ENCODE measurements at places on chromosomes 6 and 20.

GRCh38 chr6:67896476-67896875 lies 738.6 kb upstream of the ADGRB3 start:
- DNase-seq: no peak

DNA sequence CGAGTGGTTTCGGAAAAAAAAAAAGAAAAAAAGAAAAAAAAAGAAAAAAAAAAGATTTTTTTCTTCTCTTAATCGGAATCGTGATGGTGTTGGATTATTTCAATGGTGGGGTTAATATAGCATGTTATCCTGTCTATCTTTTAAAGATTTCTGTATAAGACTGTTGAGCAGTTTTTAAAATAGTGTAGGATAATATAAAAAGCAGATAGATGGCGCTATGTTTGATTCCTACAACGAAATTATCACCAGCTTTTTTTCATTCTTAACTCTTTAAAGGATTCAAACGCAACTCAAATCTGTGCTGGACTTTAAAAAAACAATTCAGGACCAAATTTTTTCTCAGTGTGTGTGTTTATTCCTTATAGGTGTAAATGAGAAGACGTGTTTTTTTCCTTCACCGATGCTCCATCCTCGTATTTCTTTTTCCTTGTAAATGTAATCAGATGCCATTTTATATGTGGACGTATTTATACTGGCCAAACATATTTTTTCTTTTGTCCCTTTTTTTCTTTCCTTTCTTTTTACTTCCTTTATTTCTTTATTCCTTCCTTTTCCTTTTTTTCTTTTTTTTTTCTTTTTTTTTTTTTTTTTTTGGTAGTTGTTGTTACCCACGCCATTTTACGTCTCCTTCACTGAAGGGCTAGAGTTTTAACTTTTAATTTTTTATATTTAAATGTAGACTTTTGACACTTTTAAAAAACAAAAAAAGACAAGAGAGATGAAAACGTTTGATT lies 3.6 kb downstream of the SOX4 start:
- DNase-seq: no peak

GRCh38 chr6:35297601-35298481 lies at the start of gene DEF6:
DEF6 (plus strand) TSS chr6:35297818; CDS start chr6:35297857, 39 bp downstream.
- peak; percentile 69 for DNase-seq

GRCh38 chr6:71533939-71534379 lies 245.3 kb downstream of the OGFRL1 start:
- DNase-seq: no peak

- peak; percentile 89 for DNase-seq
Measured at GRCh38 chr20:3811467-3812258, 8.7 kb upstream of the AP5S1 start.

GRCh38 chr20:23889775-23890187 lies 10.2 kb upstream of the CST5 start:
- DNase-seq: peak; percentile 33

DNA sequence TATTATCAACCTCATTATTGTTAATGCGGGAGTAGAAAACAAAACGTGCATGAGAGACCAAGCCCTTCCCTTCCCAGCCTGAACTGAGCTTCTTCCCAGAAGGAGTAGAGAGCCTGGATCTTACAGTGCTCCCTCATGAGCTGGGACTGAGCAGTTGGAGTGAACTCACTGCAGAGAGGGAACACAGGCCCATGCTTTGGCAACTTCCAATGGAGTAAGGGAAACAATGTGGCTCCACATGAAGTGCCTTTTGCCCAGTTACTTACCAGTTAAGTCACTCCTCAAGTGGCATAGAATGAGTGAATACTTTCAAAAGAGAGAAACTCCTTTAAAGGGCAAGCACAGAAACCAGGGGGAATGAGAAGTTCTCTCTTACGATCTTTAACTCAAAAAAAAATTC lies 12.4 kb downstream of the FHL5 start:
- no peak for DNase-seq

DNA sequence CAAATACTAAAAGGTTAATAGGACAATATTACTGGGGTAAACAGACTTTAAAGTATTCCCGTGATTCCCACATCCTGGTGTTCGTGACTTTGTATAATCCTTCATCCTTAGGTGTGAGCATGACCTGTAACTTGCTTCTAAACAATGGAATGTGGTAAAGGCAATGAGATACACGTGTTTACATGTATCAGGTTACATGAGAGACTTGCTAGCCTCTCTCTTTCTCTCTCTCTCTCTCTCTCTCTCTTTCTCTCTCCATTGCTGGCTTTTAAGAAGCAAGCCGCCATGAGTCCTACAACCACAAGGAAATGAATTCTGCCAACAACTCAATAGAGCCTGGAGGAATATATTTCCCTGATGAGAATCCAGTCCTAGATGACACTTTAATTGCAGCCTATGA lies 83.9 kb upstream of the LGSN start:
- no peak for DNase-seq

GRCh38 chr6:118464620-118465019 lies 83.5 kb upstream of the PLN start:
- DNase-seq: no peak

DNA sequence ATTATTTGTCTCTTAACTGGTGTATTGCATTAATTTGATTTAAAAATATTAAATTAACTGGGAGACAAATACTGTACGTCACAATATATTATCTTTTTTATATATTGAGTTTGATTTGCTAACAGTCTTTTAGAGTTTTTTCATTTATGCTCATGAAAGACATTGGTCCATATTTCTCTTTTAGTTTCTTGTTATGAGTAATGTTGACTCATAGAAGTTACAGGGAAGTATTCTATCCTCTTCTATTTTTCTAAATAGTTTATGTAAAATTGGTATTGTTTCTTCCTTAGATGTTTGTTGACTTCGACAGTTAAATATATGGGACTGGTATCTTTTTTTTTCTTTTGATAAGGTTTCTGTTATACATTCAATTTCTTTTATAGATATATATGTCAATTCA lies 1115.6 kb upstream of the CITED2 start:
- no peak for DNase-seq

GRCh38 chr20:43781215-43781614 lies 54.4 kb upstream of the GTSF1L start:
- no peak for DNase-seq

DNA sequence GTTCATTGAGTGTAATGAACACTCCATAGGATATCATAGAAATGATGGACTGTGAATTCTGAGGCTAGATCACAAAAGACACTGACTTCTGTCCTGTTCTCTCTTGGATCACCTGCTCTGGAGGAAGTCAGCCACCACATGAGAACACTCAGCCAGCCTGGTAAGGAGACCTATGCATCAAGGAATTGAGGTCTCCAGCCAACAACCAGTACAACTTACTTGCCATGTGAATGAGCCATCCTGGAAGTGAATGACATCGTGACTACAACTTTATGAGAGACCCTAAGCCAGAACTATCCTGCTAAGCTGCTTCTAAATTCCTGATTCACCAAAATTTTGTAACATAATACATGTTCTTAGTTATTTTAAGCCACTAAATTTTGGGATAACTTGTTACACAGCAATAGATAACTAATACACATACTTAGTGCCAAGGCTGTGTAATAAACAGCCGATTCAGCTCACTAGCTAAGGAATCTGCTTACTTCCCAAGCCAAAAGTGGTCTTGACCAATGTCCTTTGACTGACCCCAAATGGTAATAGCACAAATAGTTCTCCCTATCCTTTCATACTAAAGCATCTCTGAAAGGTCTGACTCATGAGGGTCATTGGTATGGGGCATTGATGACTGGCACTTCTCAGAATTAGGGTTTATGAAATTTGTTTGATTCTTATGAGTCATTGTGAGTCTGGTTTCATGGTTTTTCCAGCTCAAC lies 6.9 kb upstream of the CTNNBL1 start:
- no peak for DNase-seq

DNA sequence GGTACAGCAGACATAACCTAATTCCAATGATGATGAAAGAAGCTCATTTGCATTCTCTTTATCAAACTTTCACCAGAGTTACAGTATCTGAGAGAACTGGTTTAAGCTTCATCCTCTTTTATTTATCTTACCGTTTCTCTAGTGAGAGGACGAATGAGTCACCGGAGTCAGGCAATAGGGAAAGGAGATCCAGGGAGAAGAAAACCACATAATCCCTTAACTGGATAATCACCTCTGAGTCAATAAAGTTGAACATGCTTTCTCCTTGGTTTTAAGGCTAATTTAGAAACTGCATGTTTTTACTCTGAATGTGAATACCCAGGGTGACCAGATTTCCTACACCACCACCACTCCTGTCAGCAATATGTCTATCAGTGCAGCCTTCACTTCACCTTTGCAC lies 313.7 kb upstream of the TBX18 start:
- no peak for DNase-seq

DNA sequence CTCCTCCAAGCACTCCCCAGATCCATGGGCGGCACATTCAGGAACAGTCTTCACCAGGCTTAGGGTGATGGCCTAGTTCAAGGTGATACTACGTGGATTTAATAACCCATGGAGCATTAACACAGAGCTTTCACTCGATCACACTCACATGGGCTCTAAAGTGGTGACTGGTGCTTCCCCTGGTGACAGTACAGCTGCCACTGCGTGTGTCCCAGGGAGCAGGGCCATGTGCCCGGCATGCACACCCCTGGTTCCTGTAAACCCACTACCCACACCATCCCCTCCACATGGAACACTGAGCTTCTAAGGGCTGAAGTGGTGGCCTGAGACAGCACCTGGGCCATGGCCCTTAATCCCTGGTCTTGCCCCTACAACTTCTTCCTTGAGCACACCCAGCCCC lies 27.8 kb upstream of the APMAP start:
- DNase-seq: no peak

DNA sequence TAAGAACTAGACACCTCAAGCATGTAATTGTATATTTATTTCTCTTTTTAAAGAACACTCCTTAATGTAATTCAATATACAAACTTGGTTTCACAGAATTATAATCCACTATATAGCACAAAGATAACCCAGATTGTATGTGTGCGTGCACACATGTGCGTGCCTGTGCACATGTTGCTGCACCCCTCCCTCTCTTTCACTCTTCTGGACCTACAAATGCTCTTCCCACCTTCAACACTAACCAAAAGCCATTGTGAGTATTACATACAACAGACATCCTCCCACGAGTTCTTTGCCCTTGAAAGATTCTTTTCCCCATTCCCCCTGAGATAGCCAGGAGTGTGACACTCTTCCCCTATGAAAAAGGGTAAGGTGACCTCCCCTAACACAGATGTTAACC lies 193.5 kb downstream of the HIVEP2 start:
- DNase-seq: no peak

GRCh38 chr20:56979125-56979524 lies 287.3 kb downstream of the BMP7 start:
- no peak for DNase-seq

GRCh38 chr6:135230711-135231468 lies 49.8 kb downstream of the MYB start:
- DNase-seq: no peak

DNA sequence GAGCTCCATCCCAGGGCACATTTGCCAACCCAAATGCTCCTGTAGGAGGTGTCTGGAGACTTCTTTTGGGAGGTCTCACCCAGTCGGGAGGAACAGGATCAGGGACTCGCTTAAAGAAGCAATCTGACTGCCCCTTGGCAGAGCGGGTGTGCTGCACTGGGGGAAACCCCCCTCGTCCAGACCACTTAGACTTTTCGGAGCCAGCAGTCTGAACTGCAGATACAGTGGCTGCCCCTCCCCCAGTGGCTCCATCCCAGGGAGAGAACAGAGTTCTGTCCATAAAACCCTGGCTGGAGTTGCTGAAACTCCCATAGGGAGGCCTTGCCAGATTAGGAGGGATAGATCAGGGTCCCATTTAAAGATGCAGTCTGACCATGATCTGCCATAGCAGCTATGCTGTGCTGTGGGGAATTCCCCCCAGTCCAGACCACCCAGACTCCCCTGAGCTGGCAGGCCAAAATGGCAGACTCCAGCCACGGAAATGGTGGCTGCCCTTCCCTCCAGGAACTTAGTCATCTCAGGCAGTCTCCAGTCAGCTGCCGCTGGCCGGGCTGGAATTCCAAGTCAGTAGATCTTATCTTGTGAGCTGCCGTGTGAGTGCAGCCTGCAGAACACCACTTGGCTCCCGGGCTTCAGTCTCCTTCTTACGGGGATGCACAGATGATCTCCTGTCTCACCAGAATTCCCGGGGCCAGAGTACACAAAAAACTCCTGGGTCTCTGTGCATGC lies 278.1 kb upstream of the SASH1 start:
- DNase-seq: no peak

DNA sequence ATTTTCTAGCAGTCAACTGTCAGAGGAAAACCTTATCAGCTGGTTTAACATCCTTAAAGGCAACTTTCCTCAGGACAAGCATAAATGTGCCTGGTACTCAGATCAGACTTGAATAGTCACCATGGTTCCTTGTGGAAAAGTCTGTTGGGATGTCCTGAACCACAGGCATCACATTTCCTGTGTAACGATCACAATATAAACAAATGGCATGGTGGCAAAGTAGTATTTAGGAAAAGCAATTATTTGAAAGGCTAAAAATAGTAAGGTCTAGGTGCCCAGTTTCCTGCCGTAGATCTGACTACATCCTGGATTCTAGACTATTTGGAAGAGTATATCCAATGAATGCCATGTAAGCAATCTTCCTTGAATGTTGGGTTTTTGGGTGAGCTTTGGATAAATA lies 271.9 kb upstream of the AGPAT4 start:
- DNase-seq: no peak

GRCh38 chr6:170572704-170573466 lies 11.6 kb downstream of the PDCD2 start:
- DNase-seq: no peak

DNA sequence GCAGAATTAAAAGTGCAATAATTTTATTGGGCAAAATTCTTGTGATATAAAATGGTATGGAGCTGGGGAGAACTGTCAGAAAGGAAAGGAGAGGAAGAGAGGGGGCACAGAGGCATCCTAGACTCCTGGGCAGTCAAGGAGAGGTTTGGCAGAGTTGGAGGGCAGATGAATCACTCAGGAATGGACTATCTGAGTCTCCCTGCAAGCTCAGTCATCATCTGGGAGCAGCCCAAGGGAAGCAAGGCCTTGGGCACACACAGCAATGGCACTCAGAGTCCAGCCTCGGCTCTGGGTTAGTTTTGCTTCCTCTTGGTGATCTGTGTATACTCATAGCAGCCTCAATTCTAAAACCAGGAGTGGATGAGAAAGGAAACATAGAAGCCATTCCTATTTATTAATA lies 67.2 kb downstream of the SLC22A1 start:
- DNase-seq: no peak

- DNase-seq: no peak
Measured at GRCh38 chr6:166637812-166638572, 10.9 kb upstream of the RPS6KA2 start.

DNA sequence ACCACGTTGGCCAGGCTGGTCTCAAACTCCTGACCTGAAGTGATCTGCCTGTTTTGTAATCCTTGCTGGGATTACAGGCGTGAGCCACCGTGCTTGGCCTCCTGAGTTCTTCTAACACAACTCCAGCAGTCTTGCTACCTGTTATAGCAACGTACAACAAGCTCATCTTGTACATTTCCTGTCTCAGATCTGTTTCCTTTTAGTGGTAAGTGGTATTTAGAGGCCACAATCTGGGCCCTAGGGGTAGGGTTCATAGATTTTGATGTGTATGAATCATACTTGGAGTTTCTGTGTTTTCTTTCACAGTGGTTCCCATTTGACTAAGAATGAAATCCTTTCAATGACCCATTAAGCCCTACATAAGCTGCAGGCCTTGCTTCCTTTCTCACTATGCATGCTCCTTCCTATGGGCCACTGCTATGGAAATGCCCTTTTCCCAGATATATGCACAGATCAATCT lies 27.1 kb upstream of the SYNCRIP start:
- DNase-seq: no peak

- no peak for DNase-seq
Measured at GRCh38 chr20:17227669-17228623, 1.1 kb downstream of the PCSK2 start.
